H9 (cell line): ENCODE measurements at places on chromosomes 13 and 19.

- no peak for DNase-seq
Observed at GRCh38 chr13:74200081-74200480, 65.9 kb upstream of the KLF12 start.

DNA sequence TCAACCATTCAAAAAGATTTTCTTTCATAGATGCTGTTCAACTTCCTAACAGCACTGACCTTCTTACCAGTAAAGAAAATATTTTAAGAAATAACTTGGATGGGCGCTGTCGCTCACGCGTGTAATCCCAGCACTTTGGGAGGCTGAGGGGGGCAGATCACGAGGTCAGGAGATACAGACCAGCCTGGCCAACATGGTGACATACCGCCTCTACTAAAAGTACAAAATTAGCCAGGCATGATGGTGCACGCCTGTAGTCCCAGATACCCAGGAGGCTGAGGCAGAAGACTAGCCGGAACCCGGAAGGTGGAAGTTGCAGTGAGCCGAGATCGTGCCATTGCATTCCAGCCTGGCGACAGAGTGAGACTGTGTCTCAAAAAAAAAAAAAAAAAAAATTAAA lies 865.7 kb upstream of the SLC10A2 start:
- DNase-seq, result no peak

GRCh38 chr19:3224346-3225168 lies at the start of gene CELF5:
CELF5 (plus strand) TSS chr19:3224661; CDS start chr19:3224740, 79 bp downstream.
- peak; percentile 57 for DNase-seq

DNA sequence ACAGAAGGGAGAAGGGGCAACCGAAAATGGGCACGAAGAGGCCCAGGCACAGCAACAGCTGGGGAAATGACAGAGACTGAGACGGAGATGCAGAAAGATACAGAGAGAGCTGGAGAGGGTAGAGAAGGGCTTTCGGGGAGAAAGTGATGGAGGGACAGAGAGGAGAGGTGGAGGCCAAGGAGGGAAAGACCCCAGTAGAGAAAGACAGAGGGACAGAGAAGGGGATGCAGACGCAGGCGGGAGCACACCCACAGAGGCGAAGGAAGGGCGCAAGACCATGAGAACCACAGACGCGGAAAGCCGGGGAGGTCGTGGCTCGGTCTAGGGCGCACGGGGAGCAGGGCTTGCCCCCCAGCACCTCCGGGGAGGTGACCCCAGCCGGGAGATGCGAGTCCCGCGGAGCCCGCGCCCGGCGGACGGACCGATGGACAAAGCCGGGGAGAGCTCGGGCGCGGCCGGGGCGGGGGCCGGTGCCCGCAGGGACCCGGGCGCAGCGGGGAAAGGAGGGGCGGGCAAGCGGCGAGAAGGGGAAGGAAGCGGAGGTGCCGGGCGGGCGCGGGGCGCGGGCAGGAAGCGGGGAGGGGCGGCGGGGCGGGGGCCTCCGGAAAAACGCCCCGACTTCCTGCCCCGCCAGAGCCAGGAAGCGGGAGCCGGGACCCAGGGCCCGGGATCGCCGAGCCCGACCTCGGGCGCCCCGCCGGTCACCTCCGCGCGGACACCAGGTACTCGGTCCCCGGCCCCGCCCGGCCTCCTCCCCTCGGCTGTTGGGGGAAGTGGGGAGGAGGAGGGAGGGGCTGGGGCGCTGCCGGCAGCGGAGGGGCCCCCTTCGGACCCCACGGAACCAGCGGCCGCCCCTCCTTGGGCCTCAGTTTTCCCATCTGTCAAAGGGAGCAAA lies at the start of gene ARHGEF1:
Gene ARHGEF1, plus strand, starts transcription at position 617 of the 895 bp plus-strand sequence. CDS start 4,899 bp downstream, outside the sequence.
- no peak for DNase-seq

DNA sequence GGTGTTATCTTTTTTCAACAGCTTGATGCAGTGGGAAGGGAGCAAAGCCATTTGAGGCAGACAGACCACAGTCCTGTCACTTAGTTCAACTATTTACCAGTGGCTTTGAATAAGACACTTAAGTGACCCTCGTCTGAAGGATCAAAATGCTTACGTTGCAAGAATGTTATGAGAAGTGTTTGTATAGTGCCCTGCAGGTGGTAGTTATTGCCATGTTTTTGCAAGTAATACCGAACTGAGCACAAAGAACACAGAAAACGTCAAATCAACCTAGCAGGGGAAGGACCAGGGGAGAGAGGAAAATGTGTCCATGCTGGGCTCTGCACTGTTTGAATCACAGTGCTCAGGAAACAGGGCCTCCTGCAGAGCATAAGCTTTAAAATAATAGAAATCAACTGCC lies 2.8 kb downstream of the SOHLH2 start:
- DNase-seq, result no peak

GRCh38 chr19:49408816-49409440 lies 14.3 kb downstream of the PTH2 start:
- DNase-seq, result no peak

DNA sequence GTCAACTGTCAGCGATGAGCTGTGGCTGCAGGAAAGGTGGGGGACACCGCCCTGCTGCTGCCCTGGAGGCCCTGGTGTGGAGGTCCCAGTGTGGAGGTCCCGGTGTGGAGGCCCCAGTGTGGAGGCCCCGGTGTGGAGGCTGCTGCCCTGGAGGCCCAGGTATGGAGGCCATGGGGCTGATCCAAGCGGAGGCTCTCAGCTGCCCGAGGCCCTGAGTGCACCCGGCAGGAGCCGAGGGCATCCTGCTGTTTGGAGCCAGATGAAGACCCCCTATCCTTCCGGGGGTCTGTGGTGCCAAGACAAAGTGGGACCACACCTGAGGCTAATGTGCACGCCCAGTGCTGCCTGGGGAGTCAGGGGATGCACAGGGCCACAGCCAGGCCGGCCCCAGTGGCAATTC lies 210.4 kb upstream of the SOX1 start:
- no peak for DNase-seq

DNA sequence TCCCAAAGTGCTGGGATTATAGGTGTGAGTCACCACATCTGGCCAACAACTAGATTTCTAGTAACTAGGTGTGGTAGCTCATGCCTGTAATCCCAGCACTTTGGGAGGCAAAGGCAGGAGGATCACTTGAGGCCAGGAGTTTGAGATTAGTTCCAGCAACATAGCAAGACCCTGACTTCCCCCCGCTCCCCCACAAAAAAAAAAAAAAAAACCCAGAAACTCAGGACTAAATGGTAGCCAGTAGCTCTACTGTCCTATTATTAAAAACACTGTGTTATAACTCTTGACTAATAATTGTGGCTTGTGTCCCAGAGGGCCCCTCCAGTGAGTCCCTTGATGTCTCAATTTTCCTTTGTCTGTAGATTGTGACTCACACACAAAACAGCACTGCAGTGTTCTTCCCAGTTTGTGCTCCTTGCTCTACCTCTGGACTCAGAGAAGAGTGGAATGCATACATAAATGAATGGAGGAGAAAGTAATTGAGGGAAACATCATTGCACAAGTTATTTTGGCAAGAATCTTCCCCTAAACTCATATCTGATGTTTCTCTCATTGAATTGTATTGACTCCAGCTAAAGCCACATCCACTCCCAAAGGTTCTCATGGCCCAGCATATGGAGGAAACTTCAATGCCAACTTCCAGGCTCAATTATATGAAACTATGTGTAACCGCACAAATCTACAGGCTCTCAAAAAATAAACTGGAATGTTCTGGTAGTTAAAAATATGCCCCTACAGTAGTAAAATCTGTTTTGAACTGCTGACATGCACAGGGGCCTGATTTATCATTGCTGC lies 8.8 kb downstream of the TPT1 start:
- DNase-seq, result no peak

GRCh38 chr13:73258406-73258805 lies 199.6 kb downstream of the KLF5 start:
- DNase-seq, result no peak

GRCh38 chr13:79226250-79226649 lies 179.8 kb downstream of the RBM26 start:
- no peak for DNase-seq

- peak; percentile 48 for DNase-seq
Observed at GRCh38 chr19:58522709-58523108, 3.1 kb upstream of the ZBTB45 start.

GRCh38 chr13:44908266-44908665 lies 81.0 kb downstream of the NUFIP1 start:
- no peak for DNase-seq

DNA sequence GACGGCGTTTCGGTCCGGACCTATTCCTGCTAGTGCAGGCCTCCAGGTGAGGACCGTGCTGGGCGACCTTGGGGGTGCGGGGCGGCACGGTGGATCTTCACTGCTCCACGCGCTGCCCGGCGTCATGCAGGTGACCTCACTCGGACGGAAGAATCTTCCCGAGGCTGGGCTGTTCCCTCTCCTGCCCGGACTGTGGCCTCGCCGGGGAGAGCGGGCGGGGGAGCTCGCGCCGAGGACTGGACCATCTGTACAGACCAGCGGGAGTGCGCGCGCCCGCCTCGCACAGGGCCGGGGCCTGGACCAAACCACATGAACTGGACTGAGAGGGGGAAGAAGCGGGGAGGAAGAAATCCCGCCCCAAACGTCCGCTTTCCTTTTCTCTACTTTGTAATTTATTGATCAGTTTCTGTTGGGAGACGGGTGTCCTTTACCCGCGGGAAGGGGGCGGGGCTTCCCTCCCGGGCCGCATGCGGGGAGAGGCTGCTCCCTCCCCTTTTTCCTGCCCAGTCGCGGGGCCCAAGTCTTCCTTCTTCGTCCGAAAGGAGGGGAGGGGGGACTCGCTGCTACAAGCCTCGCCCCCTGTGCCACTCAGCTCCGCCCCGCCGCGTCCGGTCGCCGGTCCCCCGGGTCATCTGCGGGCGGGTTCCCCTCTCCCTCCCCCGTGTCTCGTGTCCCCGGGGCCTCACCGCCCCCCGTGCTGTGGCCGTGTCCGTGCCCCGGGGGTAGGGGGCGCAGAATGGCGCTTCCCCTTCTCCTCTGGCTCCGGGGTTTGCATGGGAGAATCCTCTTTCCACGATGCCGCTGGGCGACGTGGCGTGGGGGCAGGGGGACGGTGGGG lies 4.9 kb downstream of the HRC start:
- DNase-seq, result peak; percentile 89

- DNase-seq, result no peak
Observed at GRCh38 chr13:36746051-36746450, 72.2 kb downstream of the SERTM1 start.

- DNase-seq, result no peak
Observed at GRCh38 chr19:3669947-3670795, 30.1 kb downstream of the PIP5K1C start.

- DNase-seq, result no peak
Observed at GRCh38 chr19:56751078-56751489, 79.5 kb upstream of the ZNF835 start.
